Activated T-cell treated with anti-CD3 and anti-CD28 coated beads for 4 hours (primary cell): ENCODE measurements at places on chromosomes 2 and 18.

- no peak for DNase-seq
These were observed 462.6 kb downstream of the SLC4A3 start for GRCh38 chr2:220090050-220090449.

DNA sequence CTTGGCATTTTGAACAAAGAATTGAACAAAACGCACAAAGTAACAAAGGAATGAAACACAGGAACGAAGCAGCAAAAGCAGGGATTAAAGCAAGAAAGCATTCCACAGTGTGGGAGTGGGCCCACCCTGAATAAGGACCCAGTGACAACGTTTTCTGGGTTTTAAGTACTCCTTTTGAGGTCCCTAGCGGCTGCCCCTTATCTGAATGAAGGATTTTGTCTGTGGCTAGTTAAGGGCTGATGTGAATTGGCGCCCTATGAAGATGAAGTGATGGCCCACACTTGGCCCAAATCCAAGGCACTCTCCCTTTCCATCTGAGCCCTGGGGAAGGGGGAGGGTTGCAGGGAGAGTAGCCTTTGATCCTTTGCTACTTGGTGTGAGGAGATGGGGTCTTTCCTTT, 7.8 kb upstream of the CCDC141 start:
- DNase-seq = no peak

DNA sequence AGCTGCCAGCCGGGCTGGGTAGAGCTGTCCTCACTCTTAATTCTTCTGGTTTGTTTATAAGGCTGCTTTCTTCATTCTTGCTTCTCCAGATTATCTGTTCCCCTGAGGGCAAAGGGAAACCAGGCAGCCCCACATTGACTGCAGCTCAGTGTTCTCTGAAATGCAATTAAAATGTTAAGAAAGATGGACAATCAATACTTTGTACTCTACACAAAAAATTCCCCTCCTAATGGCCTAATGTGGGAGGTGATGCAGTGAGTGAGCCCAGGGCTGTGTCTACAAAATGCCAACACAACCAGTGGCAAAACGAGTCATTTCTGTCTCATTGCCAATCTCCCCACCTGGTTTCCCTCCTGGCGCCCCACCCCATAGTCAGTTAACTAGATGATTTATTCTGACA, 541.7 kb upstream of the RAB6C start:
- no peak for DNase-seq

DNA sequence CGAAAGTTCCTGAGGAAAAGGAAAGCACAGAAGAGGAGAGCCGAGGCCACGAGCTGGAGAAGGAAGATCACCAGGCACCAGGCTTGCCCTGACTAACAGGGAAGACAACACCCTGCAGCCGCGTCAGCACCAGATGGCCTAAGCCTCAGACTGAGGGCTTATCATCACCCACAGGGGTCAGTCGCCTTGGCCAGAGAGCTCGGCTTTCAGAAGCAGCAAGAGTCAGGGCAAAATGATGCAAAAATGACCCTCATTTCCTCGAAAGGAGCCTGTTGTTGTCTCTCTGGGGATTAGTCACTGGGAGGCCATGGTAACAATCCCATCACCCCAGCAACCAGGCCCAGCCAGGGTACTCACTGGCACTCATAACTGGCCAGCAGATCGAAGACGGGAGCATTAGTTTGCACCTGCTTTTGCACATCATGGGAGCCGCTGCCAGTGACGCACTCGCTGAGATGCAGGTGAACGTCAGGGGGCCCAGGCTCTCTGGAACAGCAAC, 42.7 kb upstream of the ZFP36L2 start:
- DNase-seq = no peak

DNA sequence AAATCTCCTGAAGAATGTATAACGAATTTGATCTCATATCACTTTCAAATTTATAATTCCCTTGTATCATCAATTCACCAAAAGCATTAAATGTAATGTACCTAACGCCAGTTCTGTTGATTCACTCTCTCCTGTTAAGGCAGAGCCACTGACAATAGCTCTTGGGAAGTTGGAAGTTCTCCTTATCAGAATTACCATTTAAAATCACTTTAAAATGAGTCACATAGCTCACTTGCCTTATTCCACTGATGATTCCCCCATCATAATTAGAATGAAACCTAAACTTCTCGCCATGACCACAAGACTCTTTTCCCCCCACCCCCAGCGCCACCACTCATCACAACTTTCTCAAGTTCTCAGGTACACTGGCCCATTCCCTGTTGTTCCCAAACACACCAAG, 117.1 kb downstream of the PID1 start:
- DNase-seq = no peak

- no peak for DNase-seq
These were observed 27.9 kb downstream of the RMND5A start for GRCh38 chr2:86747711-86748639.

DNA sequence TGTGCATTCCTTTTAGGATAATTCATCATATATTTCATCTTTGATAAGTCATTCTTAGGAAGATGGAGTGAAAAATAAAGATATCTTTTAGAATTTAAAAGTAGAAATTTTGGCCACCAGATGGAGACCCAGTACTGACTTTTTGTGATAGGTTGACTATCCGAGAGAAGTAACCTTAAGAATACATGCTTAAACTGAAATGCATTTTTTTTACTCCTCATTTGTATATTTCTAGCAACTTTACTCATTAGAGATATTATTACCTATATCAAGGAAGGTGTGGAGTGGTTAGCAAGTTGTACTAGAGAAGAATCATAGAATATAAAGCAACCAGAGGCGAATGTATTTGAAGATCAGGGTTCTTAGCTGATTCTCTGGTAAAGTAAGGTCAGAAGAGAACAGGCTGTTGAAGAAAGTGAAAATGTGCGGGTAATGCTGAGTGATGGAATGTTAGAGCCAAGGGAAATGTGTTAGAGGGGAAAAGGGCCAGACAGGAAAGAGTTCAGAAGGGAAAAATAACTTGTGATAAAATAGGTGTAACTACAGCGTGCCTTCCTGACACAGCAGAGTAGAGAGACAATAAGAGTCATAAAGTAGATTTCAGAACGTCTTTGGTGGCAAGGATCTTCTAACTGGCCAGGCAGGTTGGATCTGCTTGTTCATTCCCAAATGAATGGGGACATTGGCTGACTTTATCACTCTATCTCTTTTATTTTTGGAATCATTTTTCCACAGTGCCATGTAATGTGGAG, 52.3 kb downstream of the TDRD15 start:
- DNase-seq = no peak

- DNase-seq = no peak
These were observed 33.8 kb downstream of the HNRNPLL start for GRCh38 chr2:38568724-38569436.

DNA sequence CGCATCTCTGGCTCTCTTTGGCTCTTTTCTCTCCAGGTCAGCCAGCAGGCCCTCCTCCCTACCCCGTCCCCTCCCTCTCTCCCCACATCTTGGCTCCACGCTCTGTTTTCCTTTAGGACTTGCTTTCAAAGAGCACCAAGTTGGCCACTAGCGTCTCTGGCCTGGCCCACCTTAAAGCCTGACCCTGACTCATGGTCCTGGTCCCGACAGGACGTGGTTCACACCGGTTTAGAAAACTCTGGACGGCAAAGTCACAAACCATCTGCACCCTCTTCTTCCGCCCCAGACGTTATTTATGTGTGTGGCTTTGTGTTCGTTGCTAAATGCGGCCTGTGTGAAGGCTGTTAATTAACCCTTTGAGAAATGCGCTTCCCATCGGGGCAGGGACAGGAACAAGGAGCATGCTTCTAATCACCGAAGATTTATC, 169.0 kb upstream of the HAAO start:
- DNase-seq = no peak

DNA sequence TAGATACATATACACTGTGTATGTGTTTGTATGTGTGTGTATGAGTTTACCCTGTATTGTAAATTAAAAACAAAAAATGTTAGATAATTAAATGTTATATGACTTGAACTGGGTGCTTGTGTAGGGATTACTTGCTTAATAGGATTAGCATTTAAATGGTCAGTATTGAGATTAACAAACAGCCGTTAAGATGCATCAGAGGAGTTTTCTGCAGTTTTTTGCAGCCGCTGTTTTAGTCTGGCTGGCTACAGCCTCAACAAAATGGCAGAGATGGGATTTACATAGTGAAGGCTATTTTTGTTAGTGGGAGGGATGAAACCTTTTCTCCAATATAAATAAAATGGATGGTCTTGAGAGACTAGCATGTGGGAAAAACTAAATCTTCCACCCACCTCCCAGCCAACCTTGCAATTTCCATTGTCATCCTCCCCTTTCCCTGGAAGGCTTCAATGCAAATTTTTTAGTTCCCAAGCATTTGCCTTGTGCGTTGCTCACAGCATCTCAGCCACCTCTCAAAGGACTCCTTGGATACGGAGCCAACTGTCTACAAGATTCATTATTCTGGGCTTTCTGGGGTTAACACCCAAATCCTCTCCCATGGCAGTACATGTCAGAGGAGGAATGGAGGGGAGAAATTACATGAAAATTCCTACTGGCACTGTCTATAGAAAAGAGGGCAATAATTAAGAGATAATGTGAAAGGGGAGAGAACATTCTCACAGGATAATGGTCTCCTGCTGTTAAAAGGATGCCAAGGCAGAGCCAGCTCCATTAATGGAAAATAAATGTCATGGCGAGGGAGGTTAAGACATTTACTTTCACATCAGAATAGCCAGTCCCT, 351.9 kb downstream of the CDH2 start:
- DNase-seq = no peak

DNA sequence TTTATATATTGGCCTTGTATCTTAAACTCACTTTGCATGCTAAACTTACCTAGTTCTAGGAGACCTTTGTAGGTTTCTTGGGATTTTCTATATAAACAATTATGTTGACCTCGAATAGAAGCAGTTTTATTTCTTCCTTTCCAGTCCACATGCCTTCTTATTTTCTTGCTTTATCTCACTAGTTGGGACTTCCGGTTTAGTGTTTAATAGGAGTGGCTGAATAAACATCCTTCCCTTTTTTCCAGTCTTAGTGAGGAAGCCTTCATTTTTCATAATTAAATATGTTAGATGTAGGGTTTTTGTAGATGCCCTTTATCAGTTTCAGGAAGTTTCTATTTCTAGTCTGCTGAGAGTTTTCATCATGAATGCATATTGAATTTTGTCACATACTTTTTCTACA, 347.3 kb upstream of the HNRNPA3 start:
- no peak for DNase-seq

DNA sequence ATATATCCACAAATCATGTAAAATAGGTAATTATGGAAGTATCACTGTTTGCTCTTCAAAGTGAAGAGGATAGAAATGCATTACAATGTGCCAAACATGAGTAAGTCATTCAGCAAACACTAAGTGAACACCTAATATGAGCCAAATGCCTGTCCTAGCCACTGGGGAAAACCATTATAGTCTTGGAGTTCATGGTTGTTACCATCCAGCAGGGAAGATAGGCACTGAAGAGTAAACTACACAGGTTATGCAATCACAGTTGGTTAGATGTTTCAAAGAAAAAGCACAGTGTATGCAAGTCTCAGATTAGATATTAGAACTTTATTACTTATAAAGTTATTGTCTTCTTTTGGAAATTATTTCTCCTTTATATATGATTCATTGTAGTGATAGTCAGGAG, 3.9 kb upstream of the SERPINB2 start:
- no peak for DNase-seq

- no peak for DNase-seq
These were observed 107.8 kb upstream of the ST3GAL5 start for GRCh38 chr2:85996591-85996990.

DNA sequence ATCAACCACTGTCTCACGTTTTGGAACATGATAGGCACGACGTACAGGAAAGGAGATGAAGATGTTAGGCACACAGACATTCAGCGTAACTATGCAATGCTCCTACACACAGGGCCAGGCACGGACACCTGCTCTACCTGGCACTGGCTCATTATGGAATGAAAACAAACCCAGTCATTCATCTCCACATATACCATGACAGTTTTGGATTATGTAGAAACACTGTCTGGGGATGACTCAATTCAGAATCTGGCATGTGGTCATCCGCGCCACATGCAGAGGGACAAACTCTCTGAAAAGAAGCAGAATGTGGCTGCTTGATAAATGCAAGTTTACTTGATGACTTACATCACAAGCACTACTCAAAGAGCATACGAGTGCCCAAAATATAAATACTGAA, 29.5 kb upstream of the NFU1 start:
- DNase-seq = no peak

- DNase-seq = no peak
These were observed 60.2 kb downstream of the RALBP1 start for GRCh38 chr18:9535430-9535991.

DNA sequence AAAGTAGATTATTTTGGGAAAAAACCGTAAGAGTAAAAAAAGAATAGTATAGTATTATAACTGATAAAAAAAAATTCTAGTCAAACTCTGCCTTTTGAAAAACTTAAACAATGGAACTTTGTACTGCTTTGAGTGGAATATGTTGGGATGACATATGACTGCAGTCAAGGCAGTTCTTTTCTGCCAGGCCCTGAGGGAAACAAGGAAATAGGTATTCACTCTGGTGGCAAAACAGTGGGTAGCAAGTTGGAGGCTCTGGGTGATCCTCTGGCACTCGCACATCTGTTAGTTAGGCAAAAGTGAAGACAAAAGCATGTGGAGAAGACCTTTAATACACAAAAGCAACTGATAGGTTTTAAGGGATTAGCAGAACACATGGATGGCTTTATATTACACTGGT, 102.2 kb downstream of the ARHGEF33 start:
- DNase-seq = no peak

- no peak for DNase-seq
These were observed 25.9 kb downstream of the RAMP1 start for GRCh38 chr2:237885111-237885930.

- no peak for DNase-seq
These were observed 239.7 kb upstream of the TNP1 start for GRCh38 chr2:217099561-217099960.

DNA sequence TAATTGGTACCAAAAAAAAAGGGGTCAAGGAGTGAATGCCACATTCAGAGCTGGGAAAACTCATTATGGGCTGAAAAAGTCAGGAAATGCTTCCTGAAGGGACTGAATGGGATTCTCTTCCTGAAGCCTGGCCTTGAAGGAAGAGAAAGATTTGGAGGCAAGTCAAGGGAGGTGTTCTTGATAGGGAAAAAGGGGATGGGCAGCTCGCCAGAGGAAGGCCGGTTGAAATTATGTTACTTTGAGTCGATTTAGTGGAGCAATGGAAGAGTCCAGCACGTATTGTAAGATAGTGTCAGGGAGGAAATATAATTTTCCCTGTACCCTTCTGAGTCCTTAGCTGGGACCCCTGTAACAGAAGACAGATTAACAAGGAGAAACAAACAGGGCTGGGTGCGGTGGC, 115.3 kb upstream of the STPG4 start:
- no peak for DNase-seq

DNA sequence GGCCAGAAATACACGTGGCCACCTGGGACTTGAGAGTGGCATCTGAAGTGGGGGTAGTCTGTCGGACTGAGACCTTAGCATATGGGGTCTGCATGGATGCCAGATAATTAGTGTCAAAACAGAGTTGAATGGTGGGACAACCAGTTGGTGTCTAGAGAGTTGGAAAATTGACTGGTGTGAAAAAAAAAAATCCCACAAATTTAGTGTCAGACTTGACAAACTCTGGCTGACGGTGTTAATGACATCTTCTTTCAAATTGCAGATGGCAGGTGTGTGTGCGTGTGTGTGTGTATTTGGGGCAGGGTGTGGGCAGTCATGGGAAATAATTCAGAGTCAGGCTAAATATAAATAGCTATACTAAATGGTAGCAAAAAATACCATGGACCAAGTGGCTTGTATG, 365.4 kb upstream of the RGPD4 start:
- DNase-seq = no peak

GRCh38 chr2:64944484-64944883, 44.7 kb upstream of the SLC1A4 start:
- DNase-seq = no peak
